ENCODE measurements at places on chromosomes 16 and 17.

DNA sequence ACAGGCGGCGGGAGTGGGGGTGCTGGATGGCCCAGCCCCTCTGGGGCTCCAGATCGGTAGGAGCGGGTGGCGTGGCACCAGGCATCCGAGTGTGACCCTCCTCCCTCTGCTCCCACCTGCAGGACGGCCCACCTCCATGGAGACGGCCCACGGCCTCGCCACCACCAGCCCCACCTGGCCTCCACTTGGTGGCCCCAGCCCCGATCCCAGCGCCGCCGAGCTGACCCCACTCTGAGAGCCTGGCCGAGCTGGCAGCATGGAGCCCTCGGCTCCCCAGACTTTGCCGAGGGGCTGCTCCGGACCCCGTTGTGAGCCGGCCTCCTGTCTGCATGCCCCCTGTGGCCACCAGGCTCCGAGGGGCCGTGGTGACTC lies 4.7 kb upstream of the NUDT16L1 start:
- DNase-seq: no peak

- no peak for DNase-seq
Observed at GRCh38 chr16:57660715-57661463, 7.2 kb upstream of the ADGRG3 start.

GRCh38 chr16:20879175-20880040 lies 20.8 kb downstream of the DCUN1D3 start:
- DNase-seq: no peak

- no peak for DNase-seq
Observed at GRCh38 chr17:12088035-12088434, 67.4 kb downstream of the MAP2K4 start.

GRCh38 chr16:86018487-86018886 lies 119.5 kb downstream of the IRF8 start:
- DNase-seq: no peak

- DNase-seq: no peak
Observed at GRCh38 chr16:70399381-70399780, 39.5 kb downstream of the ST3GAL2 start.

DNA sequence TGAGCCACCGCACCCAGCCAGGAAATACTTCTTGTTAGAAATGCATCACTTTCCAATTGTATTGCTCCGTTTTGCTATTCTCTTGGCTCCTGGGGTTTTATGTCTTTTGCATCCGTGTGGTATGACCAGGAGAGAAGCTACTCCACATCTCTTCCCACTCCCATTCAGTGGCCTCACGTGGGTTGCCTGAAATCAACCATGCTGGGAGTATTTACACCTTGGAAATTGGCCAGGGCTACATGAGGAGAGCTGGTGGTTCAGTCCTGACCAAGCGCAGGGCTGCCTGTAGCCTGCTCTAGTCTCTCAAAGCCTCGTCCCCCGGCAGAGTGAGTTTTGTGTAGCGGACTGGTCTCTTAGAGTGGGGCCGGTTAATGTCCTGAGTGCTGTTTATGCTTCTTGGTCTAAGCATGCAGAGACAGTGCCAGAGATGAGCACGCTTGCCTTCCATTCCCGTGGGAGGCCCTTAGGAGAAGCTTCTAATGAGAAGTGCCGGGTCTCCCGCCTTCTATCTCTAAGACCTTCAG lies 3.8 kb downstream of the WFDC1 start:
- no peak for DNase-seq

DNA sequence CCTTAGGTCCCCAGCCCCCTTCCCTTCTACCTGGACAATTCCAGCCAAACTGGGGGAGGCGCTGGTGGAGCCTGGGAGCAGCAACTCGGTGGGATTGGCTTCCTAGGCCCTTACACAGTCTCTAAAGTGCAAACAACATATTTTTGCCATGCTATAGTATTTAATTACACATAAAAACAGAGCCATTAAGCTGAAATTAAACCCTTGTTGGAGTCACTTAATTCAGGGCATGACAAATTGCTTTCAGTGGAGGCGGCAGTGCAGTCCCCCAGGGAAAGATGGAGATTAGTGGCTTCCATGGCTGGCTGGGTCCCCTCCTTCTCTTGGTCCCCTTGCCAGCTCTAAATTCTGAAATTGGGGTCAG lies 17.3 kb downstream of the IGFBP4 start:
- DNase-seq: no peak
